ENCODE measurements at places on chromosomes 4 and X.

- DNase-seq: no peak
These were observed 193.0 kb downstream of the MGST2 start for GRCh38 chr4:139858436-139859205.

DNA sequence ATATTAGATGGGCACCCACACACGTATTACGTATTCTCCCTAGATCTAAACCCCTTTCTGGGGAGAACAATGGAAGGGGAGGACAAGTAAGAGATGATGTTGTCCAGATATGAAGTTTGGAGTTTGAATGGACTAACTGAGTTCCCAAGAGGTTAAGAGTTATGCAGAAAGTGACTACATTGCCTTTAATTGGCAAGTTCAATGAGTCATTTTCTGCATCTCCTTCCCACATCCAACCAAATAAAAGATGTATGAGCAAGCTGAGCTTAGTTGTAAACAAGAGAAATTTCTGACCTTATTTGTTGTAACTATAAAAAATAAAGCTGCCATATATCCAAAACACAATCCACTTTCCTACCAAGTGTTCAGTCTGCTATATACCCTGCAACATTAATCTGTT, 50.5 kb downstream of the TIGD2 start:
- no peak for DNase-seq

DNA sequence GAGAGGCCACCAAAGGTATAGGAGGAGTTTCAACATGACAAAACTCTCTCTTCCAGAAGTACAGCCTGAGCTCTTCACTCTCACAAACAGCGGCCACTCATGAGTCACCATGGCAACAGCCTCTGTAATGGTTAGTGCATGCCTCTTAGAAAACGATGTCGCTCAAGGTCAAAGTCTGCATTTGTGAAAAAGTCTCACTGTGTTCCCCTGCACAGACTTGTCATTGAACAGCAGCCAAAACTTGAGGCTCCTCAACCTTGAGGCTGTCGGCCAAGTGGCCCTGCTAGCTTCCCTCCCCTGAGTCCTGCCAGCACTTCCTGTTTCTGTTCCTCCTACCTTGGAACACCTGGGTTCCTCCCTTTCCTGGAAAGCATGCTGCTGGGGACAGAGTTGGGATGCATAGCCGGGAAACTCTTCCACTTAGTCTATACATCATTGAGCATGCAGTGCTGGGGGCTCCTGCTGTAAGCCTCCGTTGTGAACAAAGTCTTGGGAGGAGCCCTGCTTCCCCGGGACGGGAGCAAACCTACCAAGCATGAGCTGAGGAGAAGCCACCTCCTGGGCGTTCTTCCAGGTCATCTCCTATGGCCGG, 66.6 kb downstream of the ING2 start:
- peak; percentile 47 for DNase-seq

DNA sequence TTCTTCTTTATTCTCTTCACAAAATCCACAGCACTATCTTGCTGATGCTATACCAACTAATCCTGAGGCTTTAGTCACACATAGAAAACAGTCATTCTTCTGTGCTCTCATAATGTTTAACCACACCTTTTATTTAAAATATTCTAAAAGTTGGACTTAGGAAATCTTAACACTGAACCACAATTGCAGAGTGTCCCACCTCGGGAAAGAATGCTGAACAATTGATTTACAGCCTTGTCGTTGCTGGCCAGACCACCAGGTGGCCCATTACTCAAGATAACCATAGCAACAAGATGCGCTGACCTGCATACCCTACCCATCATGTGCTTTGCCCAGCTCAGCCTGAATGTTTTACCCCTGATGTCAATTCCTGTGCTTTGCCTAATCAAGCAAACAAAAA, 100.8 kb downstream of the ARSJ start:
- no peak for DNase-seq

- DNase-seq: no peak
These were observed 5.6 kb downstream of the AMOT start for GRCh38 chrX:112835019-112835418.

GRCh38 chrX:41137589-41137988, 52.3 kb downstream of the USP9X start:
- DNase-seq: peak; percentile 28

DNA sequence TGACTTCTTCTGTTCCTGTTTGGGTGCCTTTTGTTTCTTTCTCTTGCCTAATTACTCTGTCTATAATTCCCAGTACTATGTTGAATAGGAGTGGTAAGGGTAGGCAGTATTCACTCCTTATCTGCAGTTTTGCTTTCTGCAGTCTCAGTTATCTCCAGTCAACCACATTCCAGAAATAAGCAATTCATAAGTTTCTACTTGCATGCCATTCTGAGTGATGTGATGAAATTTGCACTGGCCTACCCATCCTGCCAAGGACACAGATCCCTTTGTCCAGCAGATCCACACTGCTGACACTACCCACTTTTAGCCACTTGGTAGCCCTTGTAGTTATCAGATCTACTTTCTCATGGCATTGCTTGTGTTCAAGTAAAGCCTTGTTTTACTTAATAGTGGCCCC, 971.6 kb upstream of the INTU start:
- DNase-seq: no peak

DNA sequence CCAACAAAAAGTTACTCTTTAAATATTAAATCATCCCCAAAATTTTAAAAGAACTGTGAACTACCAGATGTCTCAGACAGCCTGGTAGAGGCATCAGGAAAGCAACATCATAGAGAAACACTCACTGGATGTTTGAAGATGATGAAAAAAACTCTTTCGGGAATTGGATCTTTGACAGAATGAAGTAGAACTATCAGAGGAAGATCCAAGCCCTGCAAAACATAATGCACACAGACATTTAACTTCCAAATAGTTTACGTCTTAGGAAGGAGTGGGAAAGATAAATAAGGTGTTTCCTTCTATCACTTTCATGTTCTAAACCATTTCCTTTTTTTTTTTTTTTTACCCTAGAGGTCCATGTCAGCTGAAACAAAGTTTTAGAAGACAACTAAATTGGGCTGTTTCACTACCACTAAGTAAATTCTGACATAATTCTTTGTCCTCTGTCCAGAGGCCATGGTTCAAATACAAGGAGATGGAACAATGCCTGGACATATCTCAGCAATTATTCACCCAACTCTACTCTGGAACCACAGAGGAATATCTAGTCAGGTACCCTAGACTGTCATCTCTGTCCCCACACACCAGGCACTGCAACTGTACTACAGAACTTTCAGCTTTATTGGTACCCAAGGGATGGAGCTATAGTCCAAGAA, 217.7 kb upstream of the INTU start:
- no peak for DNase-seq

- DNase-seq: no peak
These were observed 45.6 kb downstream of the FHL1 start for GRCh38 chrX:136192839-136193414.

DNA sequence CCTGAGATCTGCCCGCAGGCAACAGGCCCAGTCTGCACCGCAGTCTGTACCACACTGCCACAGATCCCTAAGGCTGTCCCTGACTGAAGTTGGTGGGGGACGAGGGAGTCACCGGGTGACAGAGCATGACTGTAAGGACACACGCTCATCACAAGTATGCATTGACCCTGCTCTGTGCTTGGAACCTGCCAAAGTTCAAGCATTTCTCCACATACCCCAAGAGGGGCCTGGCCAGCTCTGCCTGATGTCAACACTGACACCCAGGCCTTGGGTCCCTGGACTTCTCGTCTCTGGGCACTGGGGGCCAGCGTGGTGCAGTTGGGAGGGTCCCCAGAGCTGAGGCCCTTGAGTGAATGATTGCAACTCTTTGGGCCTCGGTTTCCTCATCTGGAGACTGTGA, 7.9 kb downstream of the BLOC1S4 start:
- no peak for DNase-seq

GRCh38 chr4:149933883-149934282, 118.2 kb upstream of the IQCM start:
- DNase-seq: no peak

GRCh38 chr4:100486496-100486895, 31.3 kb downstream of the EMCN start:
- DNase-seq: peak; percentile 73

- no peak for DNase-seq
These were observed 42.9 kb downstream of the FNIP2 start for GRCh38 chr4:158811704-158812103.

- DNase-seq: no peak
These were observed 32.7 kb downstream of the DHX15 start for GRCh38 chr4:24551492-24552289.

DNA sequence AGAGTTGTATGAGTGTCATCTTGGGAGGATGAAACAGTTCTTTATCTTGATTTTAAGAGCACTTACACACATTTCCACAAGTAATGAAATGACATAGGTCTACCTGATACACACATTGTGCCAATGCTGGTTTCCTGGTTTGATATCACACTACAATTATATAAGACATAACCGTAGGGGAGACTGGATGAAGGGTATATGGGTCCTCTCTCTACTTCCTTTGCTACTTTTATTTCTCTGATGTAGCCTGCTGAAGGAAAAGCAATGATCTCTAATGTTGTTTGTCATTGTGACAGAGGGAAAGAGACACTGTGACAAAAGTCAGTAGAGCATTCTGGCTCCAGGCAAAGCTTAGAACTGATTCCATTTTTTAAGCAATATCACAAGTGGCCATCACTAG, 238.0 kb downstream of the PDGFC start:
- no peak for DNase-seq

GRCh38 chrX:8141896-8142295, 29.2 kb downstream of the VCX2 start:
- no peak for DNase-seq

DNA sequence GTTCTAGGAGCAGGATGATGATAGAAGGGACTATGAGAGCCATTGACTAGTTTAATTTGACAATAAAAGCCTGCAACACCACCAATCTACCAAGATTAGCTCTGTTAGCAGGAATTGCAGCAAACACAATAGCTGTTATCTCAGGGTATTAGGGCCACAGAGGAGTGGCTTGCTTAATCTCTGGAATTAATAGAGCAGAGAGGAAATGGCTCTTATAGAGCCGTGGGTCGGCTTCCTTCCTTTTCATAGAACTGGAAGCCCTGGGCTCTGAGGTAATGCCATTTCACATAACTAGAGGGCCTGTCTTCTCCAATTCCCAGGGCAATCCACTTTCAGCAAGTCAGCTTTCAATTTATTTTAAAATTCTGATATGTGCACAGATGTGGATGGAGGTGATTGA, 83.0 kb downstream of the MAMLD1 start:
- no peak for DNase-seq

DNA sequence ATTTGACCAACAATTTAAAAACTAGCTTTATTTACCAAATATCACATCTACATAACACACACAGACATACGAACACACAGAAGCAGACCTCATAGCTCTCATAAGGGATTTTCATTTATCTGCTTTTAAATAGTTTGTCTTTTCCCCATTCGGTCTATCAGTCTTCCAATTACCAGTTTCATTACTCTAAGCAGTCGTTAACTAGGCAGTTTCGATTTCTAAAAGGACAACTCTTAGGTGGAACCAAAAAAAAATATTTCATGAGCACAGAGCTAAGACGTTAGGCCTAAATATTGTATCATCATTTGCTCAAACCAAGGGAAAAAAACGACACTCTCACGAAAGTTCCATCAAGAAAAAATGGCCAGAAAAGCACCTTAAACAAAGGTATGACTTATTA, 228.4 kb downstream of the SPANXN1 start:
- DNase-seq: no peak

GRCh38 chr4:16111533-16111932, 27.7 kb upstream of the PROM1 start:
- no peak for DNase-seq

- DNase-seq: peak; percentile 65
These were observed 900 bp downstream of the TRO start for GRCh38 chrX:54921427-54922021.

DNA sequence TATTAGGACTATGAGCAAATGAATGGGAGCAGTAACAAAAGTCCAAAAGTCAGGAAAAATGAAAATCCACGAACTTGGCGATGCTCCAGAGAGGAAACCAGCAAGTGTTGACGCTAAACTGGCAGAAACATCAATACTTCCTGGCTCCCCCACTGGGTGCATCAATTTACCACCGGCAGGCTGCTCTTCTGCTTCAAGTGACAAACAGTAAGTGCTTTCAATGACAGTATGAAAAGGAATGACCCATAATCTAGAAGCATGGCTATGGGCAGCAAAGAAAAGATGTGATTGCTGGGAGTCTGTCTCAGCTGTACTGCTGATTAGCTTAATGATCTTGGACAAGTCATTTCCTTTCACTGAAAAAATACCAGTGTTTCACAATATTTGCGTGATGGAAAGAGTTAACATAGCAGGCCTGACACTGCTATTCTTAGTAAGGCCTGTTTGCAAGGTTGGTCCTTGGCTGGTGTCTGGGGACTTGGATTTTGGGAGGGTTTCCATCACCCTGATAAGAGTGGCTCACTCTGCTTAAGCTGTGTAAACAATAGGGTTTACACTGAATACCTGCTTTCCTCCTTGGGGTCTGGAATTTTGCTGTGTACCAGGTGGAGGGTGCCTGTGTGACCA, 8.7 kb downstream of the ATP11C start:
- DNase-seq: peak; percentile 3

DNA sequence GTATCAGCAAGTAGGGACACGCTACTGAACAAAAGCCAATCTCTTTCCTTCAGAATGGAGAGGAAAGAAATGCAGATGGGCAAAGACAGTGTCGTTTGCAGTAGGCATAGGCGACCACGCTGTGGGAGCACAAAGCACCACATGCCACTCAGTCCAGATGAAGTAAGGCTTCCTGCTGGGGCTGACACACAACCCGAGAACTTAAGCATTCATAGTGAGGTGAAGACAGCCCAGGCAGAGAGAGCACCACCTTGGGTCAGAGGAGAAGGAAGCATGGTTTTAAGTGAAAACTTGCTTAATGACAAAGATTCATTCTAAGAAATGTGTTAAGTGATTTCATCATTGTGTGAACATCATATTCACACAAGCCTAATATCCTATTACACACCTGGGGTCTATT, 238.8 kb downstream of the MGST2 start:
- DNase-seq: no peak

- DNase-seq: no peak
These were observed 10.6 kb upstream of the GPM6B start for GRCh38 chrX:13827298-13828090.

DNA sequence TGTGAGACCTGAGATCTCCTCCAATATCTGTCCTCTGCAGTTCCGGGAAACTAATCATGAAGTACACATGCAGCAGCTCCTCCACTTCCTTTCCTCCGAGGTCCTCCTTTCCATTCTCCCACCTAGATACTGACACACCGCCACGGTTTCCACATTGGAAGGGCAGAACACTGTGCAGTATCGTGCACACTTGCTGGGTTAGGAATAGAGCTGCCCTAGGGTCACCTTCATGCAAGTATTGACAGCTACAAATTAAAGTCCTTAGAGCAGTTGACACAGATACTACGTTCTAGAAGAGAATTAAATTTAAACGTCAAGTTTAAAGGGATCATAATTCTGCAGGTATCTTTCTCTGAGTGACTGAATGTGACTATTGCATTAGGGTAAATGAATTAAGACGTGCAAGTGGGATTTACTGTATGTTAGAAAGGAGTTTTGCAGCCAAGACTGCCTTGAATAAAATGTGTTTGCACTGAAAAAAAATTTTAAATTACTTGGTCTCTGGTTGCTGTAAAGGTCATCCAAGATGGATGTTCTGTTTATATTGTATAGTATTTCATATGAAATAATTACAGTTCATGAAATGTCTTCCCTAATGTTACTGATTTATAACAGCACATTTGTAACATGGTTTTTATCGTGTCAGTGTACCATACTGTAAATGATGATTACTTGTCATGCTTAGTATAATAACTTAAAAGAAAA, 117.7 kb downstream of the STOX2 start:
- DNase-seq: no peak
